ENCODE measurements at places on chromosomes 1 and 21. TPM values are rescaled to one million over a fixed set of nuclear protein-coding genes. Genes with fewer than 3 reads are reported as not detected.

DNA sequence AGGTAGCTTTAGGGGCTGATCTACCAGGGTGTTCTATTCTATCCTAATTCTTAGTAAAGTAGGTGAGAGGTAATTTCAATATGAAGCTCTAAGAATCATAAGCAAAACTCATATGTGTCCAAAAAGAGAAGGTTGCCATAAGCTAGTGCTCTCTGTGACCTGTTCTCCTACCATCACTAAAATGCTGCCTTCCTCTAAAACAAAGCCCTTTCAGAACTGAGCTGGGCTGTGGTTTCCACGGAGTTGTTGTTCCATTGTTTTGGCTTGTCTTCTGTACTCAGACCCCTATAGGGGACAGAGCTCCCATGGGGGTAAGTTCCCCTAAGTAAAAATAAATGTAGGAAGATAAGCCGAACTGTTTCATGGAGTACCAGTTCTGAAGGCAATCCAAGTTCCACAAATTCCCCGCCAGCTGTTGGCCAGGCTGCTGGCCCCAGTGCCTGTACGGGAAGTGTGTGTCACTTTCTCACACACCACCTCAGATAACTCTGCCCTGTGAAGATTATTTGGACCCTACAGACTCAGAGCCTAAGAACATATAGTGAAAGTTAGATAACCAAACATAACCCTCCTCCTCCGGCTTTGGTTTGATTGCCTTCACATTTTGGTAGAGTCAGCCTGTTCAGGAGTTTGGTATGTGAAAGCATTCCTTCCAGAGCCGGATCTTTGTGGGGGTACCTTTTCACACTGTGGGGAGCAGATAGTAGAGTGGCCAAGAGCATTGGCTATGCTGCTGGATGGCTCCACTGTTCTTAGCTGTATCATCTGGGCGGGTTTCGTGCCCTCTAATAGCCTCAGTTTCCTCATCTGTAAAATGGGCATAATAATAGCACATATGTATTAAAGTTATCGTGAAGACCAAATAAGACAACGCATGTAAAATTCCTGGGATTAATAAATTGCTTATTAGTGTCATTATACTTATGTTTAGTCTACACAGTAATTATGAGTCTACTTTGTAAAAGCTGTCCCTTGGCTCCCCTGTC, 10.8 kb downstream of the DPT start:
- DNase-seq, result no peak

DNA sequence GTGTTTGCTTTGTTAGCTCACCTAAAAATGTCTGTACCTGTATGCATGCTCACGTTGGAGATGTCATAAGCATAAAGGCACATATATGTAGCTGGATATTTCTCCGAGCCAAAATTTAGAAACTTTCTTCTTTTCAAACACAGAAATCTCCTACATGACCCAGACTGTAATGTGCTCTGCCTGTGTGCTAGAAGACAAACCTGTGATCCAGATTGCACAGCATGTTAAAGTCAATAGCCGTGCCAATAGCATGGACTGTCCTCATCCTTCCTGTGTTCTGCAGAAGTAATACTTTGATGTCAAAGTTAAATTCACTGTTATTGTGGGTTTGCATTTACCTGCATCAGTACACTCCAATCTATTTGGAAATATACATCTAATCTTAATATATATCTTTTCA, 346.2 kb upstream of the ZRANB2 start:
- DNase-seq, result no peak

GRCh38 chr1:31670593-31670964, 25.9 kb upstream of the PEF1 start:
- no peak for DNase-seq

- DNase-seq, result peak; percentile 25
Measured at GRCh38 chr1:116628448-116628847, 39.1 kb downstream of the IGSF3 start.

DNA sequence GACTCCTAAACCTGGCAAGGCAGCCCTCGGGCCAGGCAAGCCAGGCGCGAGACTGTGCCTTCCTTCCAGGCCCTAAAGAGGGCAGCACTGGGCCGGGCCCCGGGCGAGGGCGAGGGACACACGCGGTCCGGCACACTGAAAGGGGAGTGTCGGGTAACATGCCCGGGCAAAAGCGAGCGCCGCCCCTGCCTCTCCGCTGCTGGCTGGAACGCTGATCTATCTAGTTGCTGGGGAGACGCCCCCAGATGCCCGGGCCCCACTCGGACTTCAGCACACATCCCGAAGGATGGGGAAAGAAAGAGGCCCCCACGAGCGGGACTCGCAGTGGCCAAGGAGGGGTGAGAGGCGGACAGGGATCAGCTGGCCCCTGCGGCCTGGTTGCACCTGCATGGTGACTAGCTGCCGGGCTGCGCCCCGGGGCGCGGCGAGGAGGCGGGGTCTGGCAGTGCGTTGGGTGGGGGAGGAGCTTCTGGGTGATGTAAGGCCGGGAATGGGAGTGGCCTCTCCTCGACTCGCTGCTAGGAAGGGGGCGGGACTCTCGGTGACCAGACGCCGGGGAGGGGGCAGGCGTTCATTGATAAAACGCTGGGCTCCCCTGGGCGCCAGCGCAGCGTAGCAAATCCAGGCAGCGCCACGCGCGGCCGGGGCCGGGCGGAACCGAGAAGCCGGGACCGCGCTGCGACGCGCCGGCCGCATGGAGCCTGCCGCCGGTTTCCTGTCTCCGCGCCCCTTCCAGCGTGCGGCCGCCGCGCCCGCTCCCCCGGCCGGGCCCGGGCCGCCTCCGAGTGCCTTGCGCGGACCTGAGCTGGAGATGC, at the start of gene PLK3:
Gene PLK3, plus strand, starts transcription at position 608 of the 815 bp plus-strand sequence. Its CDS starts 87 bp downstream, at position 695.
- DNase-seq, result peak; percentile 99

DNA sequence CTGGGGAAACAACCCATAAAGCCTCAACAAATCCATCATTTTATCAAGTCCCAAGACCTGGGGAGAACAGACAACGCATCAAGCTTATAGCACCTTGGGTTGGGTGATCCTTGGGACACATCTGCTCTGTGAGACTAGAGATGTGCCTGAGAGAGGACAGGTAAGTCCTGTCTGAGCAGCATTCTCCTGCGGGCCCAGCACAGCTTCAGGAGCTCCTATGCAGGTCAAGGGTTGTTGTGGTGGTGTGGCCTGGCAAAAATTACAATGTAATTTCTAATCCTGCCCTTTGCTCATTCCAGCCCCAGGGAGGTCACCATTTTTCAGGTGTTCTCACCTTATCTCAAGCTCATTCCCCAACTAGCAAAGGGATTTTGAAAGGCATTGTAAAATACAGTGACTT, 608.1 kb upstream of the CAMK1G start:
- DNase-seq, result no peak

The LCE3E gene
- not detected for total RNA-seq
